ENCODE measurements at places on chromosomes 4 and X. TPM values are rescaled to one million over a fixed set of nuclear protein-coding genes. Genes with fewer than 3 reads are reported as not detected.

The F9 gene
- not detected for total RNA-seq

GRCh38 chr4:10186228-10187214, 69.9 kb upstream of the WDR1 start:
- no peak for DNase-seq
- no peaks in the 10 kb centered on the region for H3K36me3 ChIP-seq
- H3K27me3 ChIP-seq: no peaks in the 10 kb centered on the region
- H3K4me3 ChIP-seq: no peak overlapping the region

The ARX gene
- total RNA-seq: not detected

GRCh38 chrX:77070202-77070918, 376.8 kb upstream of the FGF16 start:
- DNase-seq: no peak
- no peaks in the 10 kb centered on the region for H3K4me1 ChIP-seq
- H3K27ac ChIP-seq: no peak overlapping the region
- no peak overlapping the region for H3K4me3 ChIP-seq

All from thyroid gland (tissue), 4 donors.